Skeletal muscle tissue (tissue), 5 donors: ENCODE measurements at places on chromosomes 7 and 10. TPM values are rescaled to one million over a fixed set of nuclear protein-coding genes. Genes with fewer than 3 reads are reported as not detected.

The LIPK gene
- total RNA-seq, result not detected

The NUTM2B gene
- total RNA-seq, result 1.0 TPM

The NKX2-3 gene
- total RNA-seq, result 1.0 TPM

The SH2B2 gene
- total RNA-seq, result 5.7 TPM

The PLEKHS1 gene
- total RNA-seq, result 0.52 TPM

The CDCA7L gene
- 19.8 TPM for total RNA-seq

The NEUROG3 gene
- not detected for total RNA-seq

The ANTXRL gene
- not detected for total RNA-seq

The CPVL gene
- 25.1 TPM for total RNA-seq

The EGR2 gene
- 3.7 TPM for total RNA-seq

The FEZF1 gene
- total RNA-seq, result not detected

The FAM241B gene
- not detected for total RNA-seq

The NUB1 gene
- 20.9 TPM for total RNA-seq

The NRF1 gene
- total RNA-seq, result 17.2 TPM

The PTPN12 gene
- total RNA-seq, result 93.9 TPM

The FAS gene
- 8.4 TPM for total RNA-seq

The IFIT2 gene
- total RNA-seq, result 6.8 TPM

The NEUROD6 gene
- not detected for total RNA-seq

The NACAD gene
- total RNA-seq, result 1.0 TPM

The ASZ1 gene
- not detected for total RNA-seq

The ASB13 gene
- 10.4 TPM for total RNA-seq

The CPN1 gene
- not detected for total RNA-seq

The PNLIP gene
- total RNA-seq, result 1.0 TPM

The RHOBTB1 gene
- total RNA-seq, result 29.2 TPM

The DNA2 gene
- 16.7 TPM for total RNA-seq

The RNF148 gene
- total RNA-seq, result 0.52 TPM

The ZNF467 gene
- 2.1 TPM for total RNA-seq

The PHYHIPL gene
- 0.52 TPM for total RNA-seq

The BMPER gene
- total RNA-seq, result 9.4 TPM

The MSMB gene
- total RNA-seq, result not detected

The C10orf71 gene
- 4.7 TPM for total RNA-seq

The NME8 gene
- not detected for total RNA-seq

The YAE1 gene
- total RNA-seq, result 15.7 TPM

The GARS1 gene
- total RNA-seq, result 41.2 TPM

The GSTO2 gene
- not detected for total RNA-seq

The CCSER2 gene
- 43.3 TPM for total RNA-seq

The DYNC1I1 gene
- 1.6 TPM for total RNA-seq

The MACC1 gene
- total RNA-seq, result not detected
